Chondrocyte (in vitro differentiated cells): ENCODE measurements at places on chromosomes 16 and 17. TPM values are rescaled to one million over a fixed set of nuclear protein-coding genes. Genes with fewer than 3 reads are reported as not detected.
A peak's percentile ranks its signal among the peaks of the same experiment; 100 is the strongest.

Gene MT4
- not detected in 3 replicates for total RNA-seq

Gene RPTOR
- total RNA-seq: 30.7 to 44.8 TPM (median 30.9 TPM) in 3 replicates

Gene OTOP3
- not detected in 3 replicates for total RNA-seq

Gene ANKRD40CL
- not detected in 3 replicates for total RNA-seq

Gene TEKT1
- not detected in 3 replicates for total RNA-seq

DNA sequence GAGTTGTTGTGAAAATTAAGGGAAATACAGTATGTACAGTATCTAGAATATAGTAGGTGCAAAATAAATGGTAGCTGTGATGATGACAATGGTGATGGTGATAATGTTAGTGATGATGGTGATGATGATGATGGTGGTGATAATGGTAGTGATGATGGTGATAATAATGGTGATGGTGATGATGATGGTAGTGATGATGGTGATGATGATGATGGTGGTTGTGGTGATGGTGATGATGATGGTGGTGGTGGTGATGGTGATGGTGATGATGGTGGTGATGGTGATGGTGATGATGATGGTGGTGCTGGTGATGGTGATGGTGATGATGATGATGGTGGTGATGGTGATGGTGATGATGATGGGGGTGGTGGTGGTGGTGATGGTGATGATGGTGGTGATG, 91.3 kb upstream of the FOXF1 start:
- H3K27ac ChIP-seq: no peak overlapping the region
- H3K4me3 ChIP-seq: no peak overlapping the region
- peaks cover 19% of the 10 kb centered on the region for H3K27me3 ChIP-seq

GRCh38 chr17:1087381-1088241, 90.7 kb downstream of the TIMM22 start:
- peak overlapping the region; percentile 19 for H3K4me3 ChIP-seq
- peak overlapping the region; percentile 91 for H3K27ac ChIP-seq
- H3K36me3 ChIP-seq: peaks cover 18% of the 10 kb centered on the region
- no peak for DNase-seq
- no peaks in the 10 kb centered on the region for H3K27me3 ChIP-seq
- peaks cover 18% of the 10 kb centered on the region for H3K4me1 ChIP-seq

- no peak overlapping the region for H3K27ac ChIP-seq
- DNase-seq: no peak
- no peak overlapping the region for H3K4me3 ChIP-seq
- H3K36me3 ChIP-seq: peaks cover 7% of the 10 kb centered on the region
- H3K27me3 ChIP-seq: no peaks in the 10 kb centered on the region
- H3K4me1 ChIP-seq: peaks cover 62% of the 10 kb centered on the region
Observed at GRCh38 chr17:76685846-76686245, 24.9 kb downstream of the MXRA7 start.

- H3K27me3 ChIP-seq: no peaks in the 10 kb centered on the region
- H3K27ac ChIP-seq: no peak overlapping the region
- H3K4me1 ChIP-seq: peaks cover 14% of the 10 kb centered on the region
Observed at GRCh38 chr17:17672453-17673368, 8.5 kb upstream of the RAI1 start.

- peaks cover 14% of the 10 kb centered on the region for H3K36me3 ChIP-seq
- H3K27me3 ChIP-seq: no peaks in the 10 kb centered on the region
- H3K4me1 ChIP-seq: no peaks in the 10 kb centered on the region
Observed at GRCh38 chr17:80045703-80046102, 9.3 kb downstream of the CCDC40 start.

GRCh38 chr17:33688771-33689170, 395.7 kb upstream of the ASIC2 start:
- peaks cover 2% of the 10 kb centered on the region for H3K27me3 ChIP-seq
- H3K27ac ChIP-seq: no peak overlapping the region

- peaks cover 8% of the 10 kb centered on the region for H3K27me3 ChIP-seq
- DNase-seq: no peak
- H3K4me3 ChIP-seq: no peak overlapping the region
- no peaks in the 10 kb centered on the region for H3K36me3 ChIP-seq
- H3K4me1 ChIP-seq: peaks cover 15% of the 10 kb centered on the region
Observed at GRCh38 chr16:56294579-56294978, 103.3 kb downstream of the GNAO1 start.

GRCh38 chr16:50408001-50408561, 39.3 kb upstream of the BRD7 start:
- H3K27ac ChIP-seq: no peak overlapping the region
- no peak for DNase-seq
- no peaks in the 10 kb centered on the region for H3K27me3 ChIP-seq
- no peaks in the 10 kb centered on the region for H3K36me3 ChIP-seq
- peaks cover 15% of the 10 kb centered on the region for H3K4me1 ChIP-seq

- no peaks in the 10 kb centered on the region for H3K36me3 ChIP-seq
- no peak for DNase-seq
- H3K4me3 ChIP-seq: no peak overlapping the region
- no peak overlapping the region for H3K27ac ChIP-seq
- no peaks in the 10 kb centered on the region for H3K27me3 ChIP-seq
Observed at GRCh38 chr16:49061137-49061714, 220.4 kb downstream of the CBLN1 start.

- no peak for DNase-seq
- H3K4me3 ChIP-seq: no peak overlapping the region
- no peaks in the 10 kb centered on the region for H3K36me3 ChIP-seq
- peaks cover 55% of the 10 kb centered on the region for H3K27me3 ChIP-seq
- H3K4me1 ChIP-seq: no peaks in the 10 kb centered on the region
Observed at GRCh38 chr17:48565022-48565554, 13.1 kb downstream of the HOXB4 start.

DNA sequence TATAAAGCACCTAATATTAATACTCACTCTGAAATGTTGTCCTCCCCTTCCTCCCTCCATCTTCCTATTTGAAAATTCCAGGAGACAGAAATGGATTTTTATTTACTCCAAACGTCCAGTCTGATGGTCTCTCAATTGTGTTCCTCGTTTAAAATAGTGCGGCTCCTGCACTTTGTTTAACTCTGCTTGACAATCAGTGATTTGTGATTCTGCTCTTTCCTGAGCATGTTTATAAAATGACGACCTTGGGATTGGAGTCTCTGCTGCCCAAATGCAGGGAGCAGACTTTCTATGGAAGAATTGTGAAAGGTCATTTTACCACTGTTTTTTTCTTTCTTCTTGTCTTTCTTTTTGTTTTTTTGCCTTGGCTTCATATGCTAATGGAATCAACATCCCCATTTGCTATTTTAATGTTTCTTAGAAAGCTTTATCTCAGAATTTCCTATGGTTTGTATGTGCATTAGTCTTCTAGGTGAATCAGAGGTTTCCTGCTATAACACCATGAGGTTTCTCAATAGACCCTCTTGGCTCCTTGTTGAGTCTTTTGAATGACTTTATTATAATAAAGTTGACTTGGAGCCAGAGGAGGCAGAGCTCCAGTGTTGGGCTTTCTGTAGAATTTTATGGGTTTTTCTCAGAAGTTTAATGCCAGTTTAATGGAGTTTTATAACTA, 376.5 kb downstream of the CDH11 start:
- peaks cover 11% of the 10 kb centered on the region for H3K4me1 ChIP-seq
- no peaks in the 10 kb centered on the region for H3K27me3 ChIP-seq
- no peak overlapping the region for H3K27ac ChIP-seq
- H3K4me3 ChIP-seq: no peak overlapping the region
- no peaks in the 10 kb centered on the region for H3K36me3 ChIP-seq

DNA sequence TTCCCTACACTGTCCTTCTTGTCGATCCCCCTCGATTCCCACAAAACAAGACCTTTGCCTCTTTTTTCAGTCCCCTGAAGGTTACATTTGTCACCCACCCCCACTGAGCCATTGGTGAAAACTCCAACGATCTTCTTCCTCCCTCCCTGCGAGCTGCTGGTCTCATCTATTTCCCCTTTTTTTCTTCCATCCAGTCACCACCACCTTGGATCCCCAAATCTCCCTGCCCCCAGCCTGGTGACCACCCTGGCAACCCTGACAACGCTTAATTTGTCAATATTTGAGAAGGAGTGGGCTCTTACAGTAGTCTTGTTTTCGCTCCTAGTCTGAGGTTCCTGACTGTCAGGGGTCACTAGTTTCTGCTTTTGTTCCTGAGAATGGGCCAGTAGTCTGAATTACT, 62.9 kb downstream of the SMPD3 start:
- DNase-seq: peak; percentile 18
- H3K27me3 ChIP-seq: peaks cover 9% of the 10 kb centered on the region
- H3K36me3 ChIP-seq: no peaks in the 10 kb centered on the region

DNA sequence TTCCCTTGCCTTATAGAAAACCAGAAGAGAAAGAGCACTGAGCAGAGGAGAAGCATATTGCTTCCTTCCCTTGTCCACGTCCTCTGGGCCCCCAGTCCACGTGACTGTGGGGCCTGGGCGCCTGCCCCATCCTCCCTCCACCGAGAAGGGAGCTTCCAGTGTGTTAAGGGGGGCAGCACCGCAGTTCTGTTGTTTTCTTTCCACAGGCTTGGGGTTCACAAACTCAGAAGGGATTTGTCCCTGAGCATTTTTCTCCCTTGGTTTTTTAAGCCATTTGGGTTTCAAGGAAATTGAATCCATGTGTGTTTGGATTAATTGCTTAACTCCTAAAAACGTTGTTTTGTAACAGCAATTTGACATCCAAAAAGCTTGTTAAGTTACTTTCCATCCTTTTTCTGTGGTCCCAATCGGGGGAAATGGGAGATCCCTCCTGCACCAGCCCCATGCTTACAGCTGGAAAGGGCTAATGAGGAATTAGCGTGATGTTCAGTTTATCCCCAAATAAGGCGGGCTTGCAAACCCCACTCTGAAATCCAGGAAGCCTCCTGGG, 347.5 kb upstream of the TNRC6C start:
- H3K36me3 ChIP-seq: peaks cover 2% of the 10 kb centered on the region
- H3K4me3 ChIP-seq: no peak overlapping the region
- peaks cover 14% of the 10 kb centered on the region for H3K27me3 ChIP-seq
- DNase-seq: no peak
- H3K4me1 ChIP-seq: peaks cover 20% of the 10 kb centered on the region

DNA sequence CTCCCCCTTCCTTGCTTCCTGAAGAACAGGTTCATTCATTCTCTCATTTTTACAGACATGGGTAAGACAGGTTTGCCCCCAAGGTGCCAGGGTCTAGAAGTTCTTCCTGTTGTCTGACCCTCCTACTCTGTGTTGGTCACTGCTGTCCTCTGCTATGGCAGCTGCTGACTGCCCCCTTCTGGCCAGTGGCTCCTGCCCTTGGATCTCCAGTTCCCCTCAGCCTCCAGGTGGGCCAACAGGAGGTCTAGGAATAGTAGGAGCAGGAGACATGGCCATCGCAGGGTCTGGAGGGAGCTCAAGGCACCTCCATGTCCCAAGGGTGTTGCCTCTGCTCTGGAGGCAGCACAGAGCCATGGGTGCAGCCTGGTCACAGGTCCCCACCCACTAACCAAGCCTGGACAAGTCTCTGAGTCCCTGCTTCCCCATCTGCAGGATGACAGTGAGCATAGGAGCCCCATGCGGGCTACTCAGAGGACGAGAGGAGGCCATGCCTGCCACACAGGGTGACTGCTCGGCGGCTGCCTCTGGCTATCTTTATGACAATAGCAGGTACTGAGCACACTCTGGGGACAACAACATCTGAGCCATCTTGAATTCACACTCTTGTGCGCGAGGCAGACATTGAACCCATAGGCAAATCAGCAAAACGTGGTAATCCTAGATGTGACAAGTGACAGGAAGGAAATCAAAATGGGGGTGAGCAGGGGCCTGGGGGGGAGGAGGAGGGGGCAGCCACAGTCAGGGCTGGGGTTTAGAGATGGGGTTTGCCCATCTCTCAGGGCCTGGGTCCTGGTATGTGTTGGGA, 27.0 kb upstream of the NXPH3 start:
- H3K27me3 ChIP-seq: peaks cover 5% of the 10 kb centered on the region
- no peak for DNase-seq
- H3K36me3 ChIP-seq: no peaks in the 10 kb centered on the region
- no peak overlapping the region for H3K4me3 ChIP-seq
- no peak overlapping the region for H3K27ac ChIP-seq

GRCh38 chr17:1720856-1721386, 3.6 kb upstream of the WDR81 start:
- no peak for DNase-seq
- H3K36me3 ChIP-seq: peaks cover under 1% of the 10 kb centered on the region
- H3K4me1 ChIP-seq: peaks cover 33% of the 10 kb centered on the region
- H3K4me3 ChIP-seq: no peak overlapping the region

- peaks cover 76% of the 10 kb centered on the region for H3K27me3 ChIP-seq
- no peak overlapping the region for H3K27ac ChIP-seq
- DNase-seq: no peak
- H3K4me1 ChIP-seq: peaks cover 4% of the 10 kb centered on the region
- H3K36me3 ChIP-seq: no peaks in the 10 kb centered on the region
Observed at GRCh38 chr17:6786618-6787017, 10.6 kb downstream of the FBXO39 start.
